Activated naive CD4-positive, alpha-beta T cell (primary cell): ENCODE measurements at places on chromosomes 5 and 9.
A peak's percentile ranks its signal among the peaks of the same experiment; 100 is the strongest.

GRCh38 chr5:172646716-172647285 is 5.7 kb downstream of the NEURL1B start:
- no peak for DNase-seq

DNA sequence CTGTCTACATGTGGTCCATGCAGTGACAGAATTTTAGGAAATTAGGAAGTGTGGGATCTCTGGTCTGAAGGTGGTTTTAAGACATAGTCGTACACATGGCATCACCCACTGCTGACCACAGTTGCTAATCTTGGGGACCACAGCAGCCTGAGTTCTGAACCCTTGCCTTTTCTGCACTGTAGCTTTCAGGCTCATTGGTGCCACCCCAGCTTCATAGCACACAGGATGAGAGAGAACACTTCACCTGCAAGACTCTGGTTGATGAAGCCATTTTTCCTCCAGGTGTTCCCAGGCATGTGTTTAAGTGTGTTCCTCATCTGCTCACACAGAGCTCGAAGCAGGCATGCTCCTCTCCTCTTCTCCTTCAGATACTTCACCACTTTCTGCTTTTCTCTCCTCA is 68.2 kb upstream of the S1PR3 start:
- no peak for DNase-seq

GRCh38 chr5:129616517-129616916 is 131.4 kb upstream of the MINAR2 start:
- no peak for DNase-seq

DNA sequence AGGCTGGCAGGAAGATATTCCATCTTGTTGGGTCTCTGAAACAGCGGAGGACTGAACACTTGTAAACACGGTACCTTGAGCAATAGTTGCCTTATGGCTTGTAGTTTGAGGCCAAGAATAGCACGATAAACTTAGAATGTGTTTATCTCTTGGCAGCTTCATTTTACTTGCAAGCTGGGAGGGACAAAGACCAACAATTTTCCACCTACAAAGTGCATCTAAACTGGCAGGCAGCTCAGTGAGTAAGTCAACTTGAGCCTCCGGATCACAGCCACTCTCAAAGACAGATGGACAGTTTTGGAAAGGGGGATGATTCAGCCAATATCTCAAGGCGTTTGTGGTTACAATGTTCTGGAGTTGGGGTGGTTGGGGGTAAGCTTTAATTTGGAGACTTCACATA is 652.6 kb downstream of the CETN3 start:
- no peak for DNase-seq

GRCh38 chr9:80922544-80922943 is 766.8 kb downstream of the TLE1 start:
- DNase-seq, result no peak

- no peak for DNase-seq
Measured at GRCh38 chr9:90062982-90063381, 458.2 kb downstream of the GADD45G start.

DNA sequence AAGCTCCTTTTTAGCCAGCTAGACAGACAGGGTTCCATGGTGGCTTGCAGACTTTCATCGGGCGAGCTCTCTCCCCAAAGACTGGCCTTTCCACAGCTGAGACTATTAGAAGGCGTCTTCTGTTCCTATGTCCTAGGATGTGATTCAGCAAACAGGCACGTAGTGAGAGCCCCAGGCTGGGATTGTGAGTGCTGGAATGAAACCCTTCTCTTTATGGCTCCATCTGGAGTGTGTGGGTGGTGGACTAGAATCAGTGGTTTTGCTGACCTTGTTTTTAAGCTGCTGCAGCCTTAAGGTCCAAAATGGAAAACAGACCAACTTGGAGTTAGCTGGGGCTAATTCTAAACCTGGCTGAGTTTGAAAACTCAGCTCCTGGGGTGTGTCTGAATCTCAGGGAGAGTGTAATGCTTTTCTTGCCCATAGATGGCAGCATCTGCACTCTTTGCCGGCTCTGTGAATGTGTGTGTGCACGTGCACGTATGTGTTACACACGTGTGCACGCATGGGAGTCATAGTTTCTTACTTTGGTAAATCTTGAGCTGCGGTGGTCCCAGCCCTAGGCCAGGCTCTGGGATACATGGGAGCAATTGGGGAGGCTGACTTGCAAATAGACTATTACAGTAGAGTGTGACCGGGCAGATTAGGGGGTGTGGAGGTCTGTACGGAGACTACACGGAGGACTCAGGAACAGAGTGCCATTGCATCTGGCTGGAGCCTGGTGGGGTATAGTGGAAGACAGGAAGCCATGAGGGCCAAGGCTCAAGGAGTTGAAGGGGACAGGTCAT is 10.7 kb downstream of the GSN start:
- DNase-seq, result no peak

- no peak for DNase-seq
Measured at GRCh38 chr5:177425196-177425800, 1.2 kb upstream of the GRK6 start.

GRCh38 chr5:107937204-107937603 is 266.5 kb upstream of the EFNA5 start:
- no peak for DNase-seq

- no peak for DNase-seq
Measured at GRCh38 chr9:135671591-135672041, 8.5 kb downstream of the LCN9 start.

GRCh38 chr5:99590806-99591205 is 662.0 kb upstream of the CHD1 start:
- DNase-seq, result no peak

GRCh38 chr5:159333545-159333925 is 3.2 kb upstream of the IL12B start:
- DNase-seq, result no peak

DNA sequence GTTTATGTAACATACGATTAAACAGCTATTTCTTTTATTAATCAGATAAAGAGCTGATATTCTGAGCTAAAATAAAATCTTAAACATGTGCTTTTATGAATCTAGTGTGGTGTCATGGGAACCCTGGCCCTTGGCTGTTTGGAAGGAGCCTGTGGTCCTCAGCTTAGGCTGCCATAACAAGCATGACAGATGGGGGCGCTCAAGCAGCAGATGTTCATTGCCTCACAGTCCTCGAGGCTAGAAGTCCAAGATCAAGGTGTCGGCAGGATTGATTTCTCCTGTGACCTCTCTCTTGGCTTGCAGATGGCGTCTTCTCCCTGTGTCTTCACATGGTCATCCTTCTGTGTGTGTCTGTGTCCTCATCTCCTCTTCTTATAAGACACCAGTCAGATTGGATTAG is 448.2 kb downstream of the GADD45G start:
- no peak for DNase-seq

GRCh38 chr9:132168347-132168746 is 6.5 kb downstream of the NTNG2 start:
- no peak for DNase-seq

DNA sequence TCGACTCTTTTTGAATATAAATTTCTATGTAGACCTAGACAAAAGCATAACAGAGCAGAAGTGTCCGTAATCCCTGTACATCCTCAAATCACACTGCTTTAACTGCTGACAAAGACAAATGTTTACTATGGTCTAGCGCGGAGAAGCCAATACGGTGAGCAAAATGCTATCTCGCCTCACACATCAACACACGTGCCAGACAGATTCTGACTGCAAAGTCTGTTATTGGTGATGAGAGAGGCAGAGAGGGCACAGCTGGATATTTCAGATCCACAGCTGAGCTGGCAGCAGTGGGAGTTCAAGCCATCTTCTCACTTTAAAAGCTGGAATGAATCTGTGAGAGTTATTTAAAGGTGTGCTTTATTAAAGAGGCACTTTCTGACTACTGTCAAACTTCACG is 124.3 kb downstream of the ARL15 start:
- DNase-seq, result no peak

- no peak for DNase-seq
Measured at GRCh38 chr9:128091144-128091543, 23.1 kb downstream of the SLC25A25 start.

GRCh38 chr9:127809002-127809539 is 6.4 kb downstream of the FPGS start:
- no peak for DNase-seq

- DNase-seq, result no peak
Measured at GRCh38 chr5:142360607-142361120, 35.8 kb upstream of the SPRY4 start.

DNA sequence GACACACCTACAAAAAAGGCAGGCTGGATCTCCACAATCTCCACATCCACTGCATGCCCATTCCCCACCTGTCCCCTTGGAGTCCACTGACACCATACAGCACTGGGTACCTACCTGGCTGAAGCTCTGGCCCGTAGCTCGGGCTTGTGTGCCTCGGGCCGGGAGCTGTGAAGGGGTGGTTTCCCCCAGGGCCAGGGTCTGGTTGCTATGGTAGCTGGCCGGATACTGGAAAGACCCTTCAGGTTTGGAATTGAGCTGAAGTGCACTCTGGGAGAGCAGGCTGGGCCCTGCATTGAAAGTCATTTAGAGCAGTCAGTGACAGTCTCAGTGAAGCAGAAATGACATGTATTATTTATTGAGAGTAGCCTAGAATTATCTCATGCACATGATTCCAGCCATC is 507.3 kb downstream of the CTNND2 start:
- DNase-seq, result no peak

DNA sequence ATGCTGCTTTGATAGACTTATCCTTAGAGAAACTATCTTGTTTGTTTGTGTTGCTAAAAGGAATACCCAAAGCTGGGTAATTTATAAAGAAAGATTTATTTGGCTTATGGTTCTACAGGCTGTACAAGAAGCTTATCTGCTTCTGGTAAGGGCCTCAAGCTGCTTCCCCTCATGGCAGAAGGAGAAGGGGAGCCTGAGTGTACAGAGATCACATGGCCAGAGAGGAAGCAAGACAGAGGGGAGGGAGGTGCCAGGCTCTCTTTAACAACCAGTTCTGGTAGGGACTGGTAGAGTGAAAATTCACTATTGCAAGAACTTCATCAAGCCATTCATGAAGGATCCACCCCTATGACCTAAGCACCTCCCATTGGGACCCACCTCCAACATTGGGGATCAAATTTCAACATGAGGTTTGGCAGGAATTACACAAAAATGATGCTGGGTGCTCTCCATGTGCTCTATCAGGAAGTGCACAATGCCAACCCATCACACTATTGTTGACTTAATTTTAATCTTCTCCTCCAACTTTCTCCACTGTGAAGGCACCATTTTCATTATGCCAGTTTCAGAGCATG is 115.1 kb upstream of the SHB start:
- DNase-seq, result no peak

DNA sequence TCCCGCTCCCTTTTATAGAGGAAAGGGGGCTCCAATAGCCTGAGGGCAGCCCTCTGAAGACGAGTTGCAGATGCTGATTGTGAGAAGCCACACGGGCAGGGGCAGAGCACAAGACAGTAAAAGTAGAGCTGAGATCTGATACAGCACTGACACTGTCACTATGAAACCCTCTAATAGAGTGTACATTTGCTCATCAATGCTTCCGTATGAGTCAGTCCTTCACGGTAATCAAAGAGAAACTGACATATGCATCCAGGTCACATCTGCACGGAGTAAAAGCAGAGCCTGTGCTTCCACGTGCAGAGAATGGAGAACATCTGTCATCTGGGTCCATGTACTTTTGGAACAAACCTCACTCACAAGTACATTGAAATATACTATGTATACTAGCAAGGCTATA is 60.6 kb upstream of the TMEM215 start:
- DNase-seq, result no peak

DNA sequence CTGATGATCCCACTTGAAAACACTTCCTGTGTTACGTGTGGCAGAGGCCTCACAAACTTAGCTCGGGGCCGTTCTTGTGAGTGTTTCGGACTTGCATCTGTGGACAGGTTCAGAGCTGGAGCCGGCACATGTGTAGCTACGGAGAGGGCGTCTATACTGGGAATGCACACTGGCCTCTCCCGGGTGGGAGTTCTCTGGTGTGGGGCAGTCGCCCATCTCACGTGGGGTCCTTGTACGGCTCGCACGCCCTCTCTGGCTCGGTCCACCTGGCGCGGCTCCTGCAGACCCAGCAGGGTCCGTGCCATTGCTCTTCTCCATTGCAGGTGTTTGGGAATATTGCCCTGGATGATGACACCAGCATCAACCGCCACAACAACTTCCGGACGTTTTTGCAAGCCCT is 197.9 kb downstream of the CACNA1B start:
- DNase-seq, result no peak

- no peak for DNase-seq
Measured at GRCh38 chr5:119385136-119385535, 29.3 kb downstream of the TNFAIP8 start.

- DNase-seq, result no peak
Measured at GRCh38 chr9:3735251-3735650, 209.4 kb upstream of the RFX3 start.

DNA sequence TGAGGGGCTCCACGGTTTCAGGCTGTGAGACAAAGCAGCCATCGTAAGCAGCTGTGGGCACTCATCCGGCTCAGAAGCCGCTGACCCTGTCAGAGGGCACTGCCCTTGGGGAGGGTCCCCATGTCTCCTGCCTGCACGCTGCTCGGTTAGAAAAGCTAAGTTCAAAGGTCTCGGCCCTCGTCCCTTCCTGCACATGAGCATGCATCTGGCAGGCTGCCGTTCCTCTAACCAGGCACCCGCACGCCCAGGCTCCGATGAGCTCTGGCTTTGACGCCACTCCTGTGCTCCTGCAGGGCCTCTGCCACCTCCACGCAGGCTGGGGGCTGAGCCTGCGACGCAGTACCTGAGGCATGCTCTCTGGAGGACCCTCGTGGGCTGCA is 51.3 kb downstream of the NKD2 start:
- DNase-seq, result no peak

DNA sequence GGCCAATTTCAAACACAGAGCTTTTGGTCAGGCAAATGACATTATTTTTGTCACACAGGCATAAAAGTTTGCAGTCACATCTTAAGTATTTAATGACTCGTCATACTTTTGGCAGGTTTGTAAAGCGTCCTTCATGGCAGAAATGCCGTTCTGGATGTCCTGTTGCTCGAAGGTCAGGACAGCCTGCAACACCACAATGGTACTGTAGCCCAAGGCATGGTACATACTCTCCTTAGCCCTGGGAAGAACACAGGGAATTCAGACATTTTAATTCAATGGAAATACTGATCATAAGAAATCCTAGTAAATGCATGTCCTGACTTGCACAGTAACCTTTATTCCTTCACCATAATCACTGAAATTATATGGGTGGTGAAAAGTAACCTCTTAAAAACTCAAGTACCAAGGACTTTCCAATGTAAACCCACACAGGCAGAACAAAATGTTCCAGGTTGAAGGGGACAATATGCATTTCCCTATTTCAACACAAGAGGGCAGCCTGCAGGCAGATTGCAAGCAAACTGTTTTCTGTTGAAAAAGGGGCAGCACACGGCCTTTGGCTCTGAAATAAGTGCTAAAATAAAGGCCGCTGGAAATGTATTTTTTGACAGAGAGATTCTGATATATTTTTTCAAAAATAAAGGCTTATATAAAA is 95.7 kb downstream of the TTC39B start:
- peak; percentile 8 for DNase-seq
